Lower lobe of right lung (tissue), 2 donors: ENCODE measurements at places on chromosomes 4 and X. TPM values are rescaled to one million over a fixed set of nuclear protein-coding genes. Genes with fewer than 3 reads are reported as not detected.

Gene TMPRSS11D
- not detected for total RNA-seq

Gene DNAAF6
- 2.0 TPM for total RNA-seq

DNA sequence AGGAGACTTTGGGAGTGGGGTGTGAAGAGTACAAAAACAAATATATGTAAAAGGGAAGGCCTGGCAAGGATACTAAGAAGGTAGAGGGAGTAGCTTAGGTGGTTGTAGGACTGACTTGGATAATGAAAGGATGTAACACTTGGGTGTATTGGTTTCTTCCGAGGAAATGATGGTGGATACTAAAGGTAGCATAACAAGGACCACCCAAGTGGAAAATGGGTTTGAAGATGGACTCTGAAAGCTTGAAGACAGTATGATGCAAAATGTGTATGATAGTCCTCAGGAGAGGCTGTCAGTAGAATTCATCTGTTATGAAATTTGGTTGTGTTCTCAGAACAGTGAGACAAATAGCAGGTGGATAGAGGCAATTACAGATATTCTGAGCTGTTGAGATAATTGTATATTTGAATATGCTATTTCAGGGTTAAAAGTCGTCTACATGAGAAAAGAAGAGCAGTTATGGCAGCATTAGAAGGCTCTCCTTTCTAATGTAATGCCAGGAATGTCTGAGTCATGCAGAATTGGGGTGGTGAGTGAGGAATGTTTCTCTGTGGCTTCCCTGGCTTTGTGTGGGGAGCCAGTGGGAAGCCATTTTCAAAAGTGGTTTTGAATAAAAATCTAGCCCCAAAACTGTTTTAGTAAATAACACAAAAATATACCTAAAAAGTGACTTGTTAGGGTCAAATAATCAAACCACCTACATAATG, 75.6 kb downstream of the FHIP1A start:
- H3K27ac ChIP-seq: no peak overlapping the region
- no peaks in the 10 kb centered on the region for H3K27me3 ChIP-seq
- H3K4me3 ChIP-seq: no peak overlapping the region
- H3K36me3 ChIP-seq: no peaks in the 10 kb centered on the region
- no peaks in the 10 kb centered on the region for H3K4me1 ChIP-seq
- no peak for DNase-seq

Gene FOXR2
- not detected for total RNA-seq

DNA sequence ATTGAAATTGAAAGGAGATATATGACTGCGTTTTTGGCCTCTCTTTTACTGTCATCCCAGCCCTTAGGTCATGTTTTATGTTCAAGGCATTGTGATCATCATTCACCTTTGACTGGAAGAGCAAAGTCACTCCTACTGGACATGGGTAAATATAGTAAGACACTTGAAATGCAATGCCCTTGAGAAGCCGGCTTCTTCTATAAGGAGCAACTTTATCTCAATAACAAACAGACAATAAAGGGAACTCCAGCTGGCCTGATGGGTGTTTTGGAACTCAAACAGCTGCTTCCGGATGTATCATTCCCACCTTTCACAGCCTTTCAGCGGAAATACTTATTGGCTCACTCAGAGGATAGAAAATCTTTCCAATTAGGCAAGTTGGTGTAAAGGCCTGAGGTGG, 65.1 kb upstream of the C4orf54 start:
- no peaks in the 10 kb centered on the region for H3K27me3 ChIP-seq
- no peak overlapping the region for H3K4me3 ChIP-seq
- H3K4me1 ChIP-seq: peaks cover 15% of the 10 kb centered on the region
- no peaks in the 10 kb centered on the region for H3K36me3 ChIP-seq
- no peak for DNase-seq

DNA sequence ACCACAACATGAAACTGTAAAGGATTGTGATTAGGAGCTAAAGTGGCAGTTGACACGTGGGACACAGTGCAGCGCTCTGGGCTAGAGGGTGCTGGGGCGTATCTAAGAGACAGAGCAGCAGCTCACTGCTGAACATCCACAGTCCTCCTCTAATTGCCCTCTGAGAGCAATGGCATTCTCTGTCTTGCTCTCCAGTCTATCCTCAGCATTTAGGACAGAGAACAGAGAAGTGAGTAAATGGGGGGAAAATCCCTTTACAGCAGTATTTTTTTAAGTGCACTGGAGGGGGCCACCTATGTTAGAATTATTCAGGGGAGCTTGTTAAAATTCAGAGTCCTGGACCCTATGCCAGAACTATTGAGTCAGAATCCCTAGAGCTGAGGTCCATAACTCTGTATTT, 4.2 kb upstream of the TMEM154 start:
- H3K4me1 ChIP-seq: peaks cover 16% of the 10 kb centered on the region
- H3K4me3 ChIP-seq: no peak overlapping the region
- H3K27ac ChIP-seq: no peak overlapping the region
- no peak for DNase-seq
- H3K27me3 ChIP-seq: no peaks in the 10 kb centered on the region

GRCh38 chr4:137032222-137032621, 500.1 kb downstream of the PCDH18 start:
- no peaks in the 10 kb centered on the region for H3K4me1 ChIP-seq
- H3K4me3 ChIP-seq: no peak overlapping the region
- H3K27ac ChIP-seq: no peak overlapping the region

DNA sequence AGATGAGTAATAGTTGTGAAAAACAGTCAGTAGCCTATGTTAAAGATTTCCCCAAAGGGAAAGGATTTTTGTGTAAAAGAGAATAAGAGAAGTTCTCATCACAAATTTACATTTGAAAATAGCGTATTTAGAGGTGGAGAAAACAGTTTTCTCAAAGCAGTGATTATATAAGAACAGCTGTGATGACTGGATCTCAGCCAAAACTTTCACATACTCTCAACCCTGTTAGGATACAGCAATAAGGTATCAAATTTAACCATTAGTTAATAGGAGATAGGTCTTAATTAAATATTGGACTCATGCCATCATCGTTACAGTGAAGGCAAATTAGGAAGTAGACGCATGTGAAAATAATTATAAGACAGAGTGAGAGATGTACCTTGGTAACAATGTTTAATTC, 622.7 kb downstream of the PCDH18 start:
- no peak overlapping the region for H3K27ac ChIP-seq
- DNase-seq: no peak
- no peaks in the 10 kb centered on the region for H3K36me3 ChIP-seq
- H3K4me1 ChIP-seq: no peaks in the 10 kb centered on the region
- H3K4me3 ChIP-seq: no peak overlapping the region

Gene AWAT2
- total RNA-seq: 1.0 TPM

Gene NALF2
- 0.12 TPM for total RNA-seq

- H3K27ac ChIP-seq: no peak overlapping the region
- no peak for DNase-seq
- H3K4me3 ChIP-seq: no peak overlapping the region
- no peaks in the 10 kb centered on the region for H3K36me3 ChIP-seq
- no peaks in the 10 kb centered on the region for H3K4me1 ChIP-seq
- peaks cover 52% of the 10 kb centered on the region for H3K27me3 ChIP-seq
Measured at GRCh38 chr4:3867403-3868100, 101.4 kb downstream of the ADRA2C start.

- H3K4me3 ChIP-seq: no peak overlapping the region
- no peaks in the 10 kb centered on the region for H3K36me3 ChIP-seq
- H3K4me1 ChIP-seq: peaks cover 1% of the 10 kb centered on the region
- no peak for DNase-seq
Measured at GRCh38 chrX:139826065-139827044, 106.5 kb downstream of the ATP11C start.

DNA sequence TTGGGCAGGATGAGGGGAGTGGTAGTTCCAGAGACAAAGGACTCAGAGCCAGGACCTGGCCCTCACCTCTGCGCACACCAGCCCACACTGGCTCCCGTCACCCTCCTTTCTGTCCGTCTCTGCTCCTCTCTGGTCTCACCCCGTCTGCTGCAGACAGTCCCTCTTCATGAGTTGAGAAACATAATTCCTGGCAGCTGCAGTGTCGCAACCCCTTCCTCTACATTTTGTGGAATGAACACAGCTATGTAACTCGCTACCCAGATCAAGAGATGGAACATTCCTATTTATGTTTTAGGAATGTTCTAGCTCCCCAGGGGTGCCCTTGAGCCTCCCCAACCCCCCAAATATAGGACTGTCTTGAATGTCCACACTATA, 59.3 kb downstream of the SHROOM2 start:
- no peak for DNase-seq
- no peak overlapping the region for H3K4me3 ChIP-seq
- H3K4me1 ChIP-seq: no peaks in the 10 kb centered on the region

DNA sequence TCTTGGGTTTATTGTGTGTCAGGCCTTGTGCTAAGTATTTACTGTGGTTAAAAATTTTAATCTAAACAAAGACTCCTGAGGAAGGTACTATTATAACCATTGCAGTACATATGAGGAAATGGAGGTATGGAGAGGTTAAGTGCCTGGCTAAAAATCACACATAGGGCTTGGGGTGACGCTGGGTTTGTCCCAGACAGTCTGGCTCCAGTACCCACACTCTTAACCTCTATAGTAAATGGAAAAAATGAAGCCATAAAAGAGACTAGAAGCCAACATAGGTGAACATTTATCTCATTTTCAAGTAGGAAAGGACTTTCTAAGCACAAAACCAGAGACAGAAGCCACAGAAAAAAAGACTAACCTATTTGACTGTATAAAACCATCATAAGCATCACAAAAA, 1.9 kb downstream of the FOXP3 start:
- no peak overlapping the region for H3K4me3 ChIP-seq
- H3K27me3 ChIP-seq: no peaks in the 10 kb centered on the region
- DNase-seq: no peak
- H3K36me3 ChIP-seq: no peaks in the 10 kb centered on the region
- H3K4me1 ChIP-seq: no peaks in the 10 kb centered on the region
